ENCODE measurements at places on chromosomes 7 and 10.

- DNase-seq = no peak
These were observed 17.2 kb downstream of the INPP5F start for GRCh38 chr10:119742947-119743648.

DNA sequence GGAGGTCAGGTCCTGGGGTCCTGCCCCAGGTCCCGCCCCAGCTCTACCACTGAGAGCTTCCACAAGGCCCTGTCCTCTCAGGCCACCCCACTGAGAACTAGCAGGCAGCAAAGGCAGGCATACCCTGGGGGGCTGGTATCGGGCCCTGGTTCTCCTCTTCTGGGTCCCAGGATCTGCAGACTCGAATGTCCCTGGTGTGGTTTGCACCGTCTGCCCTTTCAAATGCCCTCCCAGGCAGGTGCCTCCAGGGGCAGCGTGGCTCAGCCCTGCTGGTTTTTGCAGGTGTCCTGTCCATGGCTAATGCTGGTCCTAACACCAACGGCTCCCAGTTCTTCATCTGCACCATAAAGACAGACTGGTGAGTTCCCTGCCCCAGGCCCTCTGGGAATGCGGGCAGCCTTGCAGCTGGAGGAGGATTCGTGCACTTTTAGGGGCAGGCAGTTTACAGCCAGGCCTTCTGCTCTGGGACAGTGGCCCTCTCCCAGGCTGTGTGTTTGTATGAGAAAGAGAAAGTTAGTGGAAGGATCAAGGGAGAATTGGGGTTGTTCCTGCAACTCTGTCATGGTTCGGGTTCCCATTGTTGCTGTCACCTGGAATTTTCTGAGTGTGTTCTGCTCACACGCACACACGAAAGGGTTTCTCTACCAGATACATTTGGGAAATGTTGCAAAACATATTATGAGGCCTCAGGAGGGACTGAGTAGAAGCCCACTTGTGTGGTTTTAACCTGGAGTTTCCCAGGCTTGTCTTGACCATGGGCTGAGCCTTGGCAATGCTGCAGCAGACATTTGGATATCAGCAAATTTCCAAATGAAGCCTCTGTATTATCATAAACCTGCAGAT is 5.0 kb downstream of the PPIF start:
- DNase-seq = no peak

GRCh38 chr7:2281541-2281940 is 32.7 kb downstream of the SNX8 start:
- DNase-seq = no peak

DNA sequence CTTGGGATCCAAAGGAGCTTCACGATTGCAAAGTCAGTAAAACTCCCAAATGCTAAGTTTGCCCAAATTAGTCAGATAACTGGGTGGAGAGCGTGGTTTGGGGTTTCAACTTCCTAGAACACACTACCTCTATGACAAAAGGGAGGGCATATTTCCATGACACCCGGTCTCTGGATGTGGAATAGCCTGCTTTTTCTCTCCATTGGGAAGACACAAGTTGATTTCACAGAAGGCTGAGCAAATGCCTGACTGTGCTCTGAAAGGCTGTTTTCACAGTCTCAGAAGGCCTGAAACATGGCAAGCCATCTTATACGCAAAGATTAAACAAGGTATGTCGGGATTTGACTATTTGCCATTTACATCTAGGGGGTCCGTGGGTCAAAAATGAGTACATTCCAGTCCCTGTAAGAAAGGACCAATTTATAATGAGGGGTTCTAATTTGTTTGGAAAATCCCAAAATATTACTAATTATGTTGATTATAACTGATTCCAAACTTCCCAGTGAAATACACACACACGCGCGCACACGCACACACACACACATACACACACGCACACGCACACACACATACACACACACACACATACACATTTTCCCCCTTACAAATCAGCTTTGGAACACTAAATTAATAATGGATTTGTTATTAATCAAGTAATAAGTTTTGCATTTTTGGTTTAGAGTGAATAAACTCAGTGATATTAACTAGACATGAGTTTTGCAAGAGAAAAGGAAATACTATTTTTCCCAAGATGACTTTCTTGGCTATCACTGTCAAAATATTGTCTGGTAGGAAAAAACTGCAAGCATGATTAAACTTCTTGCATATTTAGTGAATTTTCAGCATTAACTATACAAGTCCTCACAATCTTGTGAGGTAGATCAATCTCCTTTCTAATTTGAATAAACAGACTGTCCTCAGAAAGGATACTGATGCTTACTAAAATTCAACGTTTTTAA is 105.0 kb downstream of the PRTFDC1 start:
- no peak for DNase-seq

- no peak for DNase-seq
These were observed 9.2 kb downstream of the PFKFB3 start for GRCh38 chr10:6211671-6212635.

DNA sequence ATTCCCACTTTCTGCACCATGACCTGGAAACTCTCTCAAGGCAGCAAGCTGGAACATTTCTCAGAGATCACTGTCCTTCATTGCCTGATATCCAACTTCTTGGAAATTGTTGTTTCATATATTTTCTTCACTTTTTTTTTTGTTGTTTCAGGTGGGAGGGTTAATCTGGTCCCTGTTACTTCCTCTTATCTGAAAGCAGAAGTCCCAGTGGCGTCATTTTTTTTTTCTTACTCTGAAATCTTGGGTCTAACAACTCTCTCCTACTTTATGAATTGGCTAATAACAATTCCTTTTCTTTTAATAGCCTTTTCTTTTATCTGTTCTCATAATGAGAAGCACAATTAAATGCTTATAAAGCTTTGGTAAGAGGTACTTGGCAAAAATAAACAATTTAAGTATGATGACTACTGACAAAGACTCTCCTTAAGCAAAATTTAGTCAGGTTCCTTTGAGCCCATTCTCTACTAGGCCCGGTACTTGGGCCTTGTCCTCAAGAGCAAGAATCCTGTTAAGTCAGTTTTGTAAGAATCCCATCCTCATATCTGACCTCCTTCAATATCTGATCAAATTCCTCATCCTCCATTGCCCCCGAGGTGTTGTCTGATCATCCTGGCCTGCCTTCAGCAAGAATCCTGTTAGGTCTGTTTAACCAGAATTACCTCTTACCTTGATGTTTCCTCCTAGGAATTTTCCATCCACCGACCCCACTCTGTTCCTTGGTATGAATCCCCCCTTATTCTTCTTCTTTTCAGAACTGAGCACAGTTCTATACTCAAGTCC is 11.5 kb upstream of the CC2D2B start:
- DNase-seq = no peak

All from stimulated activated CD8-positive, alpha-beta memory T cell treated with anti-CD3 and anti-CD28 coated beads, Interleukin-15, amount 100 ng/mL, for 1 hour (primary cell).